Bronchial smooth muscle cell (primary cell): ENCODE measurements at places on chromosomes 2 and 18. TPM values are rescaled to one million over a fixed set of nuclear protein-coding genes. Genes with fewer than 3 reads are reported as not detected.

Gene ARHGAP25
- 0.09 and 0.47 TPM in 2 replicates for total RNA-seq

Gene DNAJC5G
- total RNA-seq, result not detected in 2 replicates

Gene OR6B2
- not detected in 2 replicates for total RNA-seq

Gene MYO7B
- not detected in 2 replicates for total RNA-seq

Gene TMEM178A
- total RNA-seq, result 0.69 and 2.7 TPM in 2 replicates

Gene ESCO1
- 5.8 and 10.9 TPM in 2 replicates for total RNA-seq
